ENCODE measurements at places on chromosomes 4 and X.
A peak's percentile ranks its signal among the peaks of the same experiment; 100 is the strongest.

- no peak for DNase-seq
These were observed 81.4 kb downstream of the SPANXN3 start for GRCh38 chrX:143435916-143436315.

- no peak for DNase-seq
These were observed 1.9 kb downstream of the TRO start for GRCh38 chrX:54922547-54922946.

DNA sequence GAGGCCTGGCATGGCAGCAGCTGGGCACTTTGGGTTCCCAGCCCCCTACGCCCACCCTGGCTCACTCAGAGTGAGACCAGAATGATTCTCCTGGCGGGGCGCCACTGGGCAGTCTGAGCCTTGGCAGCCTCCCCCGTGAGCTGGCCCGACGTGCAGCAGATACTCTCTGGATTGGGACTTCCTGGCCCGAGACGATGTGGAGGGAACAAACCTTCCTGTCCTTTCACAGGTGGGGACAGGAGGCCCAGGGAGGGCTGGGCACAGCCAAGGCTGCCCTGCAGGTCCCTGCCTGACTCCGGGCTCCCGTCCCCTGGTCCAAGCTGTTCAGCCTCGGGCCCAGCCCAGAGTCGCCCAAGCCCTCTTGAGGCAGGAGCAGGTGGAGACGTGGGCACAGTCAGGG lies 17.9 kb upstream of the ADD1 start:
- DNase-seq = no peak

DNA sequence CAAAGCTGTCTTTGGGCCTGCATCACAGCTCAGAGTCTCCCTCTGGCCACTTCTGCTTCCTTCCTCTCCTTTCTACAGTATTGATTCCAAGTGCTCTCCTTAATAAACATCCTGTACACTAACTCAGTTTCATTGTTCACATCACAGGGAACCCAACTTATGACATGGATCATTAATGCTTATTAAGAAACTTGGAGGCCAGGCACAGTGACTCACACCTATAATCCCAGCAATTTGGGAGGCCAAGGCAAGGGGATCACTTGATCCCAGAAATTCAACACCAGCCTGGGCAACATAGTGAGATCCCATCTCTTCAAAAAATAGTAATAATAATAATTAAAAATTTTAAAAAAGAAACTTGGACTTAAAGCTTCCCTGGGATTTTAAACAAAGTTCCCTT lies 89.2 kb upstream of the EFHC2 start:
- peak; percentile 4 for DNase-seq

- DNase-seq = no peak
These were observed 218.7 kb downstream of the NWD2 start for GRCh38 chr4:37463033-37463856.

GRCh38 chr4:181952478-181952877 lies 290.7 kb upstream of the TENM3 start:
- DNase-seq = peak; percentile 88

GRCh38 chr4:60296386-60296785 lies 903.7 kb upstream of the ADGRL3 start:
- peak; percentile 9 for DNase-seq

DNA sequence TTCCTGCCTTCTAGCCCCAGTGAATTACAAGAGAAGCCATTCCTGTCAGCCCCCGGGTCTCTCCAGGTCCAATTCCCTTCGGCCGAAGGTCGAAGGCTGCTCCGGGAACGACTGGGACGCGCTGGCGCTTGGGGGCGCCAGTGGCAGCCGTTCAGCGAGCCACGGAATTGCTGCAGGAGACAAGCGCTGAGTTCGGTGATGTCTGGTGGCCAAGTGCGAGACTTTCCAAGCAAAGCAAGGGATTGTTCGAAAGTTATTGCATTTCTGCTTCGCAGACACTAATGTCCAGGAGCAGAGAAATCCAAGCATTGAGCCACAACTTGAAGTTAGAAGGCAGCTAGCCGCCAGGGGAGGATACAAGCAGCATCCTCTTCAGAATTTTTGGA lies 1.1 kb upstream of the DKK2 start:
- no peak for DNase-seq

DNA sequence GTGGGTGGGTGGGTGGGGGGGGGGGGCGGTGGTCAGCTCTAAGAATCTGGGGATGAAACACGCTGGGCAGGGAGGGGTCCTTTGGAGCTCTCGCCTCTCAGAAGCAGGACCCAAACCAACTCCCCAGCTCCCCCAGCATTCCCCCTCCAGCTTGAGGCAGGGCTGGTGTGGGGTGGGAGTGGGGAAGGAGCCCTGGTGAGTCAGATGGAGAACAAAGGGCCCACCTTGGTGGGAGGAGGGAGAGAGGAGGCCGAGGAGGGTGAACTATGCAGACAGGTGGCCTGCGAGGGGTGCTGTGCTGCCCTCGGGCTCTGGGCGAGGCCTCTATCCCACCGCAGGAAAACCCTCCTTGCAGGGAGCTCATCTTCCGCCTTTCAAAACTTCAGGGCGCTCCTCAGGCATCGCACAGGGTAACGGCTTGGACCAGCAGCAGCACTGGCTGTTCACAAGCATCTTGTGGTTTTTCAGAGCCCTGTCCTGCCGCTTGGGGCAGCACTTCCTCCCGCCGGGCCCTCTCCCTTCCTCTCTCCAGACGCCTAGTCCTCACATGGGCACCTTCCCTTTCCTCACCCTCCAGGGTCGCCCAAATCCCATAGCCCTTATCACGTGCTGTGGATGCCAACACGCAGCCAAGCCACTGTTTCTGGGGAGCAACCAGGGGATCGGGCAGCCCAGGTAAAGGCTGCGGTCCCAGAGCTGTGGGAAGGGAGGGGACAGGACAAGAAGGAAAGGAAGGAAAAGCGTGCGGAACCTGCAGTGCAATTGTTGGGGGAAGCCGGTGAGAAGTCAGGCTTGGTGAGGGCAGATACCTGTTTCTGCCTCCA lies 34.0 kb upstream of the GRPEL1 start:
- no peak for DNase-seq

DNA sequence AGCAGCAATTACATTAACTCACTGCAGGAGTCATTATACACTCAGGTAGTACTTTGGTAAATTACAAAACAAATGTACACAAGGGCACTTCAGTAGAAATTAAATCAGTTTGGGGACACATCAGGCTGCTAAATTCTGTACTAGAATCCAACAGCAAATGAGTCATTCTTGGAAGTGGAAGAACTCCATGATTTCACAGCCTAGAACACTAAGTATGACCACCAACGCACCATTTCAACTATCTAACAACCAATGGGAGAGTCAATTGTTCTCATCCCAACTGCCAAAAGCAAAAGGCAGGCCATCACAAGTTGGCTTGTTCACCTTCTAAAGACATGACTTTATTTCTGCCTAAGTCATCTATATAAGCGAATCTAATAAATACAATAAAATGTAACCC lies 26.6 kb downstream of the PPM1K start:
- no peak for DNase-seq

DNA sequence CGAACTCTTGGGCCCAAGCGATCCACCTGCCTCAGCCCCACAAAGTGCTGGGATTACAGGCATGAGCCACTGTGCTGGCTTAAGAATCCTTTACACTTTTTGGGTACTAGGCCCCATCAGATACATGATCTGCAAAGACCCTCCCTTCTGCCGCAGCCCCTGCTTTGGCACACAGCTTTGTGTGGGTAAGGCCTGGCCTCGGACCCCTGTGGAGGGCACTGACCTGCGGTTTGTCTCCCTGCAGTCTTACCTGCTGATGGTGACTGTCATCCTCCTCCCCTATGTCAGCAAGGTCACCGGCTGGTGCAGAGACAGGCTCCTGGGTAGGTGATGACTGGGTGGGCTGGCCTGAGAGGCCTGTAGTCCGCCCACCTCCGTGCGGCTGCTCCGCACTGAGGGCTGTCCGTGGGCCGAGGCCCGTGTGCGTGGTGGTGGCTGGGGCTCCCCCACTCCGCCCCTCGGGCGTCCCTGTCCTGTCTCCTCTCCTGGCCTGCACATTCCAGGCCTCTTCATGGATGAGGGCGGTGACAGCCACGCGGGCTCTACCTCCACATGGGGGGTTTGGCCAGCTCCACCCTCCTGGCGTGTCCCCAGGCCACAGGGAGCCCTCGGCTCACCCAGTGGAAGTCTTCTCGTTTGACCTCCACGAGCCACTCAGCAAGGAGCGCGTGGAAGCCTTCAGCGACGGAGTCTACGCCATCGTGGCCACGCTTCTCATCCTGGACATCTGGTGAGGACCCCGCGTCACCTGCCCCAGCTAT lies 18.0 kb downstream of the DGKQ start:
- no peak for DNase-seq

- DNase-seq = no peak
These were observed 48.4 kb downstream of the IL15 start for GRCh38 chr4:141684785-141685184.

DNA sequence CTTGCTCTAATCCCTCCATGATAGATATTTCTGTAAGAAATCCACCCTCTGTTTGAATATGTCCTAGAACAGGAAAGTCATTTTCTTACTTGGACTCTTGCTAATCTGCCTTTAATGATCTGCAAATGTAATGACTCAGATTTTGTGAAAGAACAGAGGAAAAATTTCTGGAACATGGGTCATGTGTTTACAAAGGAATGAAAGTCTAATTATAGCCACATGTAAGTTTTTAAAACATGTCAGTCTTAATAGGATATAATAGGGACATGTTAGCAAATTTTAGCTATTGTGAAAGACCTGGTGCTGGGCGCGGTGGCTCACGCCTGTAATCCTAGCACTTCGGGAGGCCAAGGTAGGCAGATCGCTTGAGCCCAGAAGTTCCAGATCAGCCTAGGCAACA lies 47.6 kb downstream of the GRK4 start:
- peak; percentile 77 for DNase-seq

DNA sequence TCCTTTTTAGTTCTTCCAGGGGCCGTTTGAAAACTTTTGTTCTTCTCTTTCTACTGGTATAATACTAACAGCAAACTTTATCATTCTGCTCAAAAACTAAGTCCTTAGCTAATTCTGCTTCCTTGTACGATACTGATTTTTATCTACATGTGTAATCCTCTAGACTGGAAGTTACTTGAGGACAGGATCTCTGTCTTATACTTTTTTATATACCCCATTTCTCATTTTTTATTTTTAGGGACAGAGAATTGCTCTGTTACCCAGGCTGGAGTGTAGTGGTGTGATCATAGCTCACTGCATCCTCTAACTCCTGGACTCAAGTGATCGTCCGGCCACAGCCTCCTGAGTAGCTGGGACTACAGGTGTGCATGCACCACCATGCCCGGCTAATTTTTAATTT lies 2.2 kb downstream of the COX7B start:
- no peak for DNase-seq

DNA sequence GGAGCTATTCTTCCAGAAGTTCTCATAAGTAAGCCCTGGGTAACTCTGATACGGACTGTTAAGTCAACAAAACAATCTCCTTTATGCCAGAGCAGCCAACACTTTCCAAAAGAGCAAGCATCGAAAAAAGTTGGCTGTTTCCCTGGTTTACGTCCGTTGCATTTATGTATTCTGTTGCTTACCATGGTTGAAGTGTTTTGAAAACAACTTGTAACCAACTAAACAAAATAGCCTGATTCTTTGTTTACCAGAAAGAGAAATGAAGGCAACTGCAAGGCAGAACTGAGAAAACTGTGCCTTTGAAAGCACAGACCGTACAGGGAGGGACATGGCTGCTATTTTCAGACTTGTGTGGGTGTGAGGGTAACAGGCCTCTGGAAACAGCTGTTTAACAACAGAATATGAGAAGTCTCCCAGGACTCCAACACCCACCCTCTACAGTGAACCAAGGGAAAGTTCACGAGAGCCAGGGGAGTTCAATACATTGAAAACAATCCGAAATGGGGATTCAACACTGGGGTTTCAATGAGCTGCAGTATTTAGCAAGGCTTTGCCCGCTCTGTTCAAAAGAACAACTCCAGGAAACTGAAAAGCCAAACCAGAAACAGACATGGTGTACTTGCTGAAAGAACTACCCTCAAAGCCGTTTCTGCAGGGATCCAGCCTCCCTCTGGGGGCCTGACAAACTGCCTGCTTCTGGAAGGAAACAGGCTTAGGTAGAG lies 95.8 kb upstream of the EGFL6 start:
- DNase-seq = no peak

DNA sequence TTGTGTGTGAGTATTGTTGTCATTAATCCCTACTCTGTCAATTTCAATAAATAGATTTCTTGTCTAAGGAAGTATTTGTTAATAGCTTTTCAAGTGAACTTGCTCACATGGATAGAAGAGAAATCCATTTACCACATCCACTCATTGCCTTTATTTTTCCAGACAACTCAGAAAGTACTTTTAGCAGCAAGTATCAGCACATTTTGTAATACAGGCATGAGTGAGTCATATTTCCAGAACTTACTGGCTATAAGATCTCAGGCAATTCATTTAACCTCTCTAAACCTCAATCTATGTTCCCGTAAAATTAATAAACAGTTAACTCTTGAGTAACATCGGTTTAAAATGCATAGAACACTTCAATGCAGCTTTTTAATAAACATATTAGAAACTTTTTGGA lies 317.9 kb upstream of the PCDH7 start:
- no peak for DNase-seq

- no peak for DNase-seq
These were observed 164.4 kb upstream of the CPEB2 start for GRCh38 chr4:14837860-14838259.
